ENCODE measurements at places on chromosomes 7 and 10.

DNA sequence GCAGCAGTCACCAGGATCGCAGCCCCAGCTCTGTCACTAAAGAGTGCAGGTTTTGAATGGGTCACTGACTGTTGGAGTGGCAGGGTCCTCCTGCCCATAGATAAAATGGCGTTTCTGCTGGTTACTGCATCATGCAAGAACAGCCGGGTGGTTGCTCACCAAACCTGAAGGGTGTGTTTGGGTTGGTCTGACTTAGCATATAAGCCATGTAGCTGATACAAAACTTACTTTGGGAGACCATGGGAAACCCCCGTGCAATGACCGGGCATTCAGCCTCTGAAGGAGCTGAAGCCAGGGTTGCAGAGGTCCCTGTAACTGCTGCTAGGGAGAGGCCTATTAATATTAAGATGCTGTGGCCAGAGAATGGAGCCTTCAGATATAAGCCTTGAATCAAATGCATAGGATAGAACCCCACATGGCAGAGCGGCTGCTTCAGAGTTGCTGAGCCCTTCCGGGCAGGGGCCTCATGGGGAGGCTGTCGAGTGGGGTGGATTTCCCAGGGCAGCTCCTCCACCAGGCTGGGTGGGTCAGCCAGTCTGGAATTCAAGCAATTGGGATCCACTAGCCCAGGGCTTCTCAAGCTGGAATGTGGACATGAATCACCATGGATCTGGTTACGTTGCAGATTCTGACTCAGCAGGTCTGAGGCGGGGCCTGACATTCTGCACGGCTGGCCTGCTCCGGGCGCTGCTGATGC is 70.9 kb upstream of the CTBP2 start:
- no peak for DNase-seq

- no peak for DNase-seq
Measured at GRCh38 chr10:114974625-114975024, 36.6 kb downstream of the TRUB1 start.

DNA sequence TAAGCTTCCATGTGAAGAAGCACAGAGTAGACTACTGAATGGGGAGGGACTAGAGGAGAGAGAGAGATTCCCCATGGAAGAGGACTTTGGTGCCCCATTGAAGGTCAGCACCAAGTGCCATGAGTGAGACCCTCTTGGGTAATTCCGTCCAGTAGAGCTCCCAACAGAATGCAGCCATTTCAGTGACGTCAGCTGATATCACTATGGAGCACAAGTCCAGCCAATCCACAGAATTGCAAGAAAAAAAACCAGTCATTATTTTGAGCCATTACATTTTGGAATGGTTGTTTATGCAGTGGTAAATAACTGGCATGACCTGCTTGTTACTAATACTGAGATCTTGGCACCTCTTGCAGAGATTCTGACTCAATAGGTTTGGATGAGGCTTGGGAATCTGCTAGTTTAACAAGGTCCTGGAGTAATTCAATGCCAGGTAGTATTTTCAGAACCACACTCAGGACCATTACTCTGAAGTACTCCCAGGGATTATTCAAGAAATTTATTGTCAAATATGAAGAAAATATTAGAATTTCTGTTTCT is 52.6 kb upstream of the SP8 start:
- DNase-seq, result no peak

DNA sequence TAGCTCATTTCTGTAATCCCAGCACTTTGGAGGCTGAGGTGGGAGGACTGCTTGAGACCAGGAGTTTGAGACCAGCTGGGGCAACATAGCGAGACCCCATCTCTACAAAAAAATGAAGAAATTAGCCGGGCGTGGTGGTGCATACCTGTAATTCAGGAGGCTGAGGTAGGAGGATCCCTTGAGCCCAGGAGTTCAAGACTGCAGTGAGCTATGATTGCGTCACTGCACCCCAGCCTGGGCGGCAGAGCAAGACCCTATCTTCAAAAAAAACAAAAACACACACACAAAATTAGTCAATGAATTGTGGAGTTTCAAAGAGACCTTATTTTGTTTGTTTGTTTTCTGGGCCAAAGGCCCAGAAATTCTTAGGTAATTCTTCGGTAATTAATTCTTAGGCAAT is 110.0 kb downstream of the CUX1 start:
- no peak for DNase-seq

- DNase-seq, result no peak
Measured at GRCh38 chr7:41035794-41036193, 667.1 kb downstream of the INHBA start.

- no peak for DNase-seq
Measured at GRCh38 chr7:99112097-99112496, 31.8 kb downstream of the SMURF1 start.

DNA sequence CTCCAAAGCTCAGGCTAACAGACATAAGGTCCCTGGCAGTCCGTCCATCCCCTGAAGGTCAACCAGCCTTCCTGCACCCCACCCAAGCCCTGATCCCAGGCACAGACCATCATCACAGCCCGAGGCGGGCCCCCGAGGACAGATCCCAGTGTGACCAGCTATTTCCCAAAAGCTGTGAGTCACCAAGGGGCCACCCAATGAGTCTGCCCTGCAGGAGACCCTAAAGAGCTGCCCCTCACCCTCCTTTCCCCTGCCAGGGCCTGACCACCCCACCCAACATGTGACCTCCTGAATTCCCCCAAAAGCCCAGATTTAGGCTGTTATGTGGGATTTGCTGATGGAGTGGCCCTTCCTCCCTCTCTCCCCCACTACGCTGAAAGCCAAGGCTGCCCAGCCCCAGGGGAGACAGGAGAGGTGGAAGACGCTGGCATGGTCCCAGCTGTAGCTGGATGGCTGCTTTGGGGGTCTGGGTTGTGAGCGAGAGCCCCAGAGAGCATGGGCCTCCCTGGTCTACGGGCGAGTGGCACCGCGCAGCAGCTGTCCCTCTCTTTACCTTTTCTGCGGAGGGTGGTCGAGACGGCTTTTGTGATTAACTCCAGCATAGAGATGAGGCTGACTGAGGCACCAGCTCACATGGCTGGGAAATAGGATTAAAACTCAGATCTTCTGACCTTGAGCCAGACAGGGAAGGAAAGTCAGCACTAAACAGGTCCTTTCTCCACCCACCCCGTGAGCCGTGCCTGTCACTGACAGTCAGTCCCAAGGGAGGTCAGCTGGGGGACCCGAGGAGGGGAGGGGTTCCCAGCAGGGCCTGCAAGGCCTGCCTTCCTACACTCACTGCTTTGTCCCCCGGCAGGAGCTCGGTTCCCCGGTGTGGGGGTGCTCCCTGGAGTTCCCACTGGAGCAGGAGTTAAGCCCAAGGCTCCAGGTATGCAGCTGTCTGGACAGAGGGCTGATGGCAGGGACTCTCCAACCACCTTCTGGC is 16.7 kb downstream of the ELN start:
- DNase-seq, result no peak

DNA sequence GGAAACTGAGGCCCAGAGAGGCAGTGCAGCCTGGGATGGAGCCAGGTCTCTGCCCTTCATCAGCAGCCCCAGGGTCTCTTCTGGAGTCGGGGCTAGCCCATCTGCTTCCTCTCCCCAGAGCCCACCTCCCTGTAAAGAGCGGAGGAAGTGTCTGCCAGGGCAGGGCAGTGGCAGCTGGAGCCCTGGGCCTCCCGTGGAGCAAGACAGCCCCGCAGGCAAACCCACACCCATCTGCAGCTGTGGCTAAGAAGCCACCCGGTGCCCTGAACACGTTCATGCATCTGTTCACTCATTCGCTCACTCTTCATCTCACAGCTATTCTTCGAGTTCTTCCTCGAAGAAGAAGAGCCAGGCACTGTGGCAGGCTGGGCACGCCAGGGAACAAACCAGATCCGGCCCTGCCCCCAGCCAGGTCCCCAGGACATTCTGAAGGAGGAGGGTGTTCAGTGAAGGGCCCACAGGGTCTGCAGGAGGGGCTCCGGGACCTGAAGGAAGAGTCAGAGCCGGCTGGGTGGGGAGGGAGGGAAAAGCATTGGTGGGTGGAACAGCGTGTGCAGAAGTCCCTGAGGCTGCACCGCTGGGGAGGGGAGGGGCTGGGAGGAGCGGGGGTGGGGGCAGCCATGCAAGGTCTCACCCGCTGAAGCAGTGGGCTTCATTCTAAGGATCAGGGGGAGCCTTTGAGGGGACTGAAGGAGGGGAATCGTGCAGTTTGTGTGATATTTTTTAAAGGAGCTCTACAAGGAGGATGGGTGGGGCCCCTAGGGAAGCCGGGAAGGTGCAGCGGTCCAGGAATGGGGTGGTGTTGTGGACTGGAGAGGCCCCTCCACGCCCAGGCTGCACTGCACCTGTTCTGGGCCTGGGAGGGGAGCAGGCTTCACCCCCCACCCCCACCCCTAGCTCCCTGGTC is 99.1 kb downstream of the UNCX start:
- no peak for DNase-seq

DNA sequence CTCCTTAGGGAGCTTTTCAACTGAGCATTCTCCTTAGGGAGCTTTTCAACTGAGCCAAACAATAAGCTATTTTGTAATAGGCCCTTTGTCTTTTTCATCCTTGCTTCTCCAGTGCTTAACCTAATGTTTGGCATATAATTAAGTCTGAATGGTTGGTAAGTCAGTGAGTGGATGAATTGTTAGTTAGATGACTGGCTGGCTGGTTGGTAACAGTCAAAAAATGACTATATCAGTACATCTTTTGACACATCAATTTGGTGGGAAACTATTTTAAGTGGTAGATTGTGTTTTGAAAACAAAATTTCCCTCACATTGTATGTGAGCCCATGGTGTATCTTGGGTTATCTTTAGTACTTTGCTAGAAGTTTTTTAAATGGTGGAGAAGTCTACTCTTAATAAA is 16.4 kb downstream of the ING3 start:
- DNase-seq, result no peak

DNA sequence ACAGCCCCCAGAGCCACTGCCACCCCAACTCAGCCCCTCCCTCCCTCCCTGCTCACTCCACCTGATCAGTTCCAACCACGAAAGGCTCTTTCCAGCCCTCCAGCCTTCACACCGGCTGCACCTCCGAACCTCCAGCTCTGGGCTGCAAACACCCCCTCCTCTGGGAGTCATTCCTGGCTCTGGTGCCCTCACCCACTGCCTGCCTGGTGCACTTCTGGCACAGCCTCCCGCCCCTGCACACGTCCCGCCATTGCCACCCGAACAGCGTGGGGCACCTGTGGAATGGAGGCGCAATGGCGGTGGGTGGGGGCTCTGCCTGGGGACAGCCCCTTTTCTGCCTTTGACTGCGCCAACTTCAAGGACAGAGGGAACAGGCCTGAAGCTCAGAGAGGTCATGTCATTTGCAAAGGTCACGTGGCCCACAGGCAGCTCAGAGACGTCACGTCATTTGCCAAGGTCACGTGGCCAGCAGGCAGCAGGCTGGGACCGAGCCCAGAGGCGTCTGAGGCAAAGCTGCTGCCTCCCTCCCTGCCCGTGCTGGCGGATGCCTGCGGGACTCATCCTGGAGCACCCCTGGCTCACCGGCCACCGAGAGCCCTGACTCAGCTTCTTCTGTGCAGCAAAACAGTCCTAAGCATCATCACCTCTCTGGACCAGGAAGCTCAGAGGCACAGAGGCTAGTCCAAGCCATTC is 76.0 kb upstream of the DNAAF5 start:
- DNase-seq, result no peak

- no peak for DNase-seq
Measured at GRCh38 chr7:19410106-19410505, 264.9 kb upstream of the FERD3L start.

GRCh38 chr7:155305231-155305904 is 7.7 kb downstream of the INSIG1 start:
- no peak for DNase-seq

DNA sequence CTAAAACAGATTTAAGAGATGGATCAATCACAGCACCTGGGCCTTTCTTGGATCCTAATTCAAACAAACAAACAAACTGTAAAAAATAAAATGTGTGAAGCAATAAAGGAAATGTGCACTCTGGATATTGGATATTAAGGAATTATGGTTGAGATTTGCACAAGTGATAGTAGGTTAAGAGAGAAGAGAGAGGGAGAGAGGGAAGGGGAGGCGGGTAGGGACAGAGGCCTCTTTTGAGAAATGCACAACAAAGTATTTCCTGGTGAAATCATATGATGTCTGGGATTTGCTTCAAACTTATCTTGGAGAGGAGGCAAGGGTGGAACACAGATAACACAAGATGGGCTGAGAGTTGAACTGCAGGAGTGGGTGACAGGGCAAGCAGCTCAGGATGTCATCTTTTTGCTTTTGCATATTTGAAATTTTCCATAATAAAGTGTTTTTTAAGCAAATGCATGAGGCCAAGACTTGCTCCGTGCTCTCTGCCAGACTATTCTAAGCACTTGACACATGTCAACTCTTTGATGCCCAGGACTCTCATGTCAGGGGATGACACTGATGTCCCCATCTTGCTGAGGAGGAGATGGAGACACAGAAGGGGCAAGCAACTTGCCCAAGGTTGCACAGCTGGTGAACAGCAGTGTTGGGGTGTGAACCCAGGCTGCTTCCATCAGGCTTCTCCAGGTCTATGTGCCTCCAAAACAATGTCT is 9.1 kb upstream of the AEBP1 start:
- DNase-seq, result no peak

DNA sequence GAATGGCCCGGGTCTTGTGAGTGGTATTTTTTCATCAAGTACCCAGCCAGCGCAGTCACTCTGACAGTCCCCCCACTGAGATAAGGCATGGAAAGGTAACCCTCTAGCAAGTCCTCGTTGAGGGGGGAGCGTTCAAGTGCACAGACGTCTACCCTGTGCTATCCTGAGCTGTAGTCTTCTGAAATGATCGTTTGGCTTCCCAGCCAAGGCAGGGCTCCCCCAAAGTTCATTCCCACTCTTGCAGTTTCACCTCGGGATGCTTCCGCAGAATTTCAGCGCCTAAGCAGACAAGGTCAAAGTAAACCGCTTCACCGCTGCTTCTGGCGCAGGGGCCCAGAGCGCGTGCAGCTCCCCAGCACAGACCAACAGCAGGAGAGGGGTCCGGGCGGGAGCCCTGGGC is 1.8 kb downstream of the INSYN2A start:
- DNase-seq, result no peak

- no peak for DNase-seq
Measured at GRCh38 chr7:68712956-68713495, 885.2 kb upstream of the AUTS2 start.

DNA sequence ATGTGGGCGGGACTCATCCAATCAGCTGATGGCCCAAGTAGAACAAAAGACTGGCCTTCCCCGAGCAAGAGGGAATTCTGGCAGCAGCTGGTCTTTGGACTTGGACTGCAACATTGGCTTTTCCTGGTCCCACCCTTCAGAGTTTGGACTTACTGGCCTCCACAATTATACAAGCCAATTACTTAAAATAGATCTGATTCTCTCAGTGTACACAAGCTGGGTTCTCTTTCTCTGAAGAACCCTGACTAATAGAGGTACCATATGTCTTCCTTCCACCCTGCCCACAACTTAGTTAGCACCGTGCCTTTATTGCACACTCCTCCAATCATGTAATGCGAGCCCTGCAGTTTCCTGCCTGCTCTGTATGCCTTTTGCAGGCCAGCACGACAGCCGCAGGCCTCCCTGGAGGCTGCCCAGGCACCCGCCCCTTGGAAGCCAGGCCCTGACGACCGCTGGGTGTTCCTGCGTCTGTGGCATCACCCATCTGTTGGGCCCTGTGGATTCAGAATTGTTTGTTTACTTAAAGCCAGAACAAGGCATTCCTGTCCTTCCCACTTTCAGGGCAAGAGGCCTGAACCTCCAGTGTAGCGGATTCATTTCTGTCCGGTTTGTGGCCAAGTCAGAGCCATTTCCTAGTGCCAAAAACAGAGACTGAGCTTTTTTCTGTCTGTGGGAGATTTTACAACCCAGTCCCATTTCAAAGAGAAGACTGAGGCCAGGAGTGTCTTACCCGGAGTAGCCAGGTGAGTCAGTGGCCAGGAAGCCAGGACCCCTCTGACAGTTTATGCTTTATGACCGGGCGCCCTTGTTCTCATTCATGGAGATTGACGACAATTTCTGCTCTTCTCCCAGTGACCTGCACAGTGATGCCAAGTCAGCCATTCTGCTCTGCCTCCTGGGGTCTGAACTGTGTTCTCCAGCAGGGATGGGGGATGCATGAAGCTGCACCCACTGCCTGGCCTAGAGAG is 968 bp upstream of the INMT start:
- no peak for DNase-seq

All from stimulated activated CD4-positive, alpha-beta T cell treated with anti-CD3 and anti-CD28 coated beads, Interleukin-1b, Interleukin-23, amount 100 ng/mL, for 24 hours (primary cell).